Activated CD4-positive, alpha-beta T cell treated with anti-CD3 and anti-CD28 coated beads for 24 hours (primary cell): ENCODE measurements at places on chromosomes 2 and 18.

GRCh38 chr2:182625814-182626213 lies 90.2 kb upstream of the DNAJC10 start:
- no peak for DNase-seq

DNA sequence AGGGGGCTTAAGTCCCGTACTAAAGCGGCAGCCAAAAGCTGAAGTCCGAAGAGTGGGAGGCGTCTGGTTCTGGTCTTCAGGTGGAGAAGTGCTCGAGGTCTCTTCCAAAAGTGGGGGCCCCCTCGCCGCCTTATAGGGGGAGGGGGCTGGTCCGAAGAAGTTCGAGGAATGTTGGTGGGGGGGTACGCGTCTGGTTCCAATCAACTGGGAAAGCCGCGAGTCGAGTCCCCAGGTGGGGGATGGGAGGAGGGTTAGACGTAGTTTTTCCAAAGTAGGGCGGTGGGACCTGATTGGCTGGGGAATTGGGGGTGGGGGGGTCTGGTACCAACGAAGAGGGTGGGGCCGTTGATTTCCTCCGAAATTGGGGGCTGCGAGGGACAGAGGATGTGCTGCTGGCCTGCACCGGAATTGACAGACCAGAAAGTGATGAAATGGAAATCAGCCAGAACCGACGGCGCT lies 594 bp downstream of the ITM2C start:
- no peak for DNase-seq

GRCh38 chr18:75068682-75069435 lies 140.1 kb downstream of the PTGR3 start:
- no peak for DNase-seq

- no peak for DNase-seq
Measured at GRCh38 chr2:199607914-199608313, 150.2 kb upstream of the SATB2 start.

GRCh38 chr2:124267794-124268193 lies 242.7 kb downstream of the CNTNAP5 start:
- no peak for DNase-seq

- no peak for DNase-seq
Measured at GRCh38 chr2:96342085-96342484, 6.5 kb downstream of the NCAPH start.

- DNase-seq, result no peak
Measured at GRCh38 chr2:189128970-189129369, 50.6 kb downstream of the COL5A2 start.

GRCh38 chr2:33788044-33788443 lies 188.9 kb upstream of the FAM98A start:
- no peak for DNase-seq

DNA sequence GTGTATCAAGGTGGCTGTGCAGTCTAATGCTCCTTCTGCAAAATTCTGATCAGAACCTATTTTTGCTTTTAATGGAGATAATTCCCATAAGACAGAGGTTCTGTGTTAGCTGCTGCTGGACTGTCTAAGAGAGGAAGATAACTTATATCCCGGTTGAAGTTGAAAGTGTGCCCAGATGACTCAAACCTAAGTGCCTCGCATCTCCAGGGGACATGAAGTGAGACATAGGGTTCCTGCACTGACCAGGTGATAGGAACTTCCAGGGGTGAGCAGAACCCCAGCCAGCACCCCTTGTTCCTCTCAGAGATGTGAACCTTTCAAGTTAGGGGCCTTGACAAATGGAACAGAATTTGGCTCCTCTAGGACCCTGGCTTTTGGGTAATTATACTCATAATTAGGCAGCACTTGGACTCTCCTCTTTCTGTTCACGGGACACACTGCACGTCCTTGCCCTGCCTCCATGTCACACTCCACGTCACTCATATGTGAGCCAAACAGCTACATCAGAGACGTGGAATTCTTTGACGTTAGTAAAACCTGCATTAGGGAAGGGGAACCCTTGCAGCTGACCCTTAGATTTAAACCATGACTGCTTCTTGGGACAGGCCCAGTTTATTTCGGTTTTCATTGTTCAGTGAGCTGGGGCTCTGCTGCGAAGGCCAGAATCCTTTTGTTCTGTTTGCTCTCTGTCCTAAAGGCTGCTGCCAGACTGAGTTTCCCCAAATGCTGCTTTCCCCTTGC lies 104.5 kb upstream of the ALPP start:
- no peak for DNase-seq

DNA sequence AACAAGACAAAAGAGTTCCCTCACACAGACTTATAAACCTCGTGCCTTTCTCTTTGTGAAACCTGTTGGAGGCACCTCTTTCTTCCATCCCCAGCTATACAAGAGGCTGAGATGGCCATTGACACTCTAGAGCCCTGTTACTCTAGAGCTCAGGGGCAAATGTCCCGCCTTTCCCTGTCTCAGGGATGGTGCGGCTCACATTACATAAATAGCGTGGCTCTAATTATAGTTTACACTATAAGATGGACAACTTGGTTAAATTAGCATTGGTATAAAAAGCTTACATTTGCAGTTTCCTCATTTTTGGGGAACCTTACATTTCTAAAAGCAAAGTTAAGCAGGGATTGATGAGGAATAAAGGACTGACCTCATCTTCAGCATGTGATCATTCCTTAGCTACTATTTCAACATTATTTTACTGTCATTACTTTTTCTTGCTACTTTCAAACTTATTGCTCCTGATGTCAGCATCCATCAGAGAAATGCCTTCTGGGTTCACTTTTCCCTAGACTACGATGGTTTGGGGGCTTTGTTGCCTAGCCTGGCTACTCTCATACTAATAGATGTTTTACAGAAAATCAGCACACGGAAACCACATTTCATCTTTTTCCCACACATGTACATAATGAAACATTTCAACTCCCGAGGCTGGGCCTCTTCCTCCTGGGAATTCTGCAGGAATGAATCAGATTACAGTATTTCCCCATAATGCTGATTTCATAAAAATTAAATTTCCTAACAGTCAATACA lies 40.4 kb downstream of the FTCDNL1 start:
- DNase-seq, result no peak

DNA sequence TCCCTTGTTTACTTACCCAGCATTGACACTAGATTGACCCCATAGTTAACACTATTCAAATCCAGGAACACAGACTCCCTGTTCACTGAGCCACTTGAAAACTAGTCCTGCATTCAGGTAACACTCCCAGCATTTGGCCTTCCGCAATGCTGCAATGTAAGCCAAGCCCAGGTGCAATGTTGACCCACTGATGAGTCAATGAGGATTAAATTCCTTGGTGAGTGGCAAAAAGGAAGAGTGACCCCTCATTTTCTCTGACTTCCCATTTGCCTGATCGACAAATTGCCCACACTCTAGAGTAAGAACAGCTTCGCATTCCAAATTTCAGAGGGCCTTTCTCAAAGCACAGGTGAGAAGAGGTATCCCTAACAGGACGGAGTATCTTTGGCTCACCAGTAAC lies 251.9 kb downstream of the FBXO15 start:
- DNase-seq, result no peak

DNA sequence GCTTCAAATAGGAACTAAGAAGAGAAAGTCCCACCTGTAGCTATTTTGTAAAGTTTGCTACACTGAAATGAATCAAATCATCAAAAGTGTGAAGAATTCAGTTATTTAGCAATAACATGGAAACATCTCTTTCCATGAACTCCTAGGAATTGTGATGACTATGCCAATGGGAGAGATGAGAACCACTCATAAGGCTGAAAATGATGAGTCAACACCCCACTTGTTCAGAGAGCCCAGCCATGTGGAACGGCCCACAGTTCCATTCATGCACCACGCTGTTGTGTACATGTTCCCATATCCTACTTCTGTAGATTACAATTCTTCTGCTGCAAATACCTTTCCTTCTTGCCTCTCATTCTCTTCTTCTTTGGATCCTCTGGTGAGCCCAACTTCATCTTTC lies 645.5 kb upstream of the ID2 start:
- no peak for DNase-seq

- DNase-seq, result no peak
Measured at GRCh38 chr18:23585897-23586248, 433 bp downstream of the NPC1 start.

DNA sequence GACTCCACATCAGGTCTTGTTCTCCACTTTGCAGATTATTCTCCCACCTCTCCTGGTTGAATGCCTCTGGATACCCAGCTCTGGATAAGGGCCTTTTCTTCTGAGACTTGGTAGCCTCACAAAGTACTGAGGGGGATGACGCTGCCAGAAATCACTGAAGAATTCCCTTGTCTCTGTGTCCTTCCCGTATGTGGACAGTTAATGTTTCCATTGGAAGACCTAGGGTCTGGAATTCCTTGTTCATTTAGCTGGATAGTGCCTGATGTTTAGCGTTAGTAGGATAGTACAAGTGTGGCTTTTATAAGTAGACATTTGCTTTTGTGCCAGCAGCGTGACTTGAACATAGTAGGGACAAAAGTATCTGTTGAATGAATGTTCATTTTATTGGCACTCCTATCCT lies 76.9 kb downstream of the CLHC1 start:
- no peak for DNase-seq

- no peak for DNase-seq
Measured at GRCh38 chr18:21272016-21272579, 30.1 kb downstream of the GREB1L start.

- no peak for DNase-seq
Measured at GRCh38 chr18:51603111-51603510, 405.6 kb upstream of the MEX3C start.

- no peak for DNase-seq
Measured at GRCh38 chr2:240458044-240458899, 22.8 kb downstream of the GPC1 start.

DNA sequence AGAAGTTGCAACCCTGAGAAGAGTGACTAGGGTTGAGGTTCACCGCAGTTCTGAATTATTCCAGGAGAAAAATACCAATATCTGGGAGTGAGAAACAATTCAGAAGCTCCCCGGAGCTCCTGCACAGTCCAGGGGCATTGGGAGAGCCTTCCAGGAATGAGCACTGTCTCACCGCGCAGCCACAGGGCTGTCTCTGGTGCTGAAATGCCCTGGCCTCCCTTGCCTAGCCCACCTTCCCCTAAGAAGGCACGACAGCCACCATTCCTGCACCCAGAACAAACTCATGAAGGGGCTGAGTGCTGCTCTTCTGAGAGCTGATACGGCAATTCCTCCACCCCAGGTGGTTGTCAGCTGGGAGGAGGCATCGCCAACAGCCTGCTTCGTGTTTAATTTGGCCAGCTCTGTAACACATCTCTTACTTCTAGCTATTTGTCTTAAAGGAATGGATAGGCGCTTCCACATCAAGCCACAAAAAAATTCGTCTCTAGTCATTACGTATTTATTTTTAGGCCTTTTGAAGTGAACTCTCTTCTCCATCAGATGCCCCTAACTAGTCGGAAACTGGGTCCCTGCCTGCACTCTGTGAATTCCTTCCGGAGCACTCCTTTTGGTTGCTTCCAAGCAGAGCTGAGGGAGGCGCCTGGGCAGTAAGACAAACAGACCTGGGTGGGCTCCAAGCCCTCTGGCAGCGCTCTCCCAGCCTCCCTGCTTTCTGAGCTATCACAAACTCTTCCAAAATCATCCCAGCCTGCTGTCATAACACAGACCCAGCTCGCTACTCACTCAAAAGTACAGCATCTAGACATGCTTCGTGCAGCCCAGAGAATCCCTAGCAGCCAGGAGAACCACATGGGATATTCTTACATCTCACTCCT lies 120.5 kb upstream of the CCDC68 start:
- DNase-seq, result no peak

GRCh38 chr2:113148606-113149552 lies 21.5 kb downstream of the IL1RN start:
- DNase-seq, result no peak

GRCh38 chr2:105595536-105595935 lies 149.2 kb upstream of the NCK2 start:
- DNase-seq, result no peak

DNA sequence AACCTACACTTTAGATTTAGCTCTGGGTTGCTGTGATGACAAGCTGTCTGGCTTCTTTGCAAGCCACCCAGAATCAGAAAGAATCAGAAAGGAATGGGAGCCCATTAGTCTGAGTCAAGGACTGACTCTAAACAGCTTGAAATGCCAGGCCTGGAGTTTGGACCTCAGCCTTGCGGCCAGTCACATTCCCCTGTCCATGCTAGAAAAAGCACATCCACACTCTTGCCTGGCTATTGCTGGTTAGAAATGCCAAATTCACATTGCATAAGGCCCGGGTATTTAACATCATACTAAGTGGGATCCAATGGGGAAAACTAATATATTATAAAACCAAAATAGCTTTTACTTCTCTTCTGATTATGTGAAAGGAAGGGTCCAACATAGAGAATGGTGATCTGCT lies 756.8 kb upstream of the KLHL29 start:
- no peak for DNase-seq
